ENCODE measurements at places on chromosomes 7 and 10. TPM values are rescaled to one million over a fixed set of nuclear protein-coding genes. Genes with fewer than 3 reads are reported as not detected.

Gene CAMK1D
- total RNA-seq: 10.8 TPM

Gene GPR85
- 58.8 TPM for total RNA-seq

Gene NPC1L1
- total RNA-seq: not detected

Gene MKRN1
- 74.8 TPM for total RNA-seq

Gene RAB19
- not detected for total RNA-seq

Gene MEIG1
- total RNA-seq: not detected

Gene CLRN3
- 0.27 TPM for total RNA-seq

DNA sequence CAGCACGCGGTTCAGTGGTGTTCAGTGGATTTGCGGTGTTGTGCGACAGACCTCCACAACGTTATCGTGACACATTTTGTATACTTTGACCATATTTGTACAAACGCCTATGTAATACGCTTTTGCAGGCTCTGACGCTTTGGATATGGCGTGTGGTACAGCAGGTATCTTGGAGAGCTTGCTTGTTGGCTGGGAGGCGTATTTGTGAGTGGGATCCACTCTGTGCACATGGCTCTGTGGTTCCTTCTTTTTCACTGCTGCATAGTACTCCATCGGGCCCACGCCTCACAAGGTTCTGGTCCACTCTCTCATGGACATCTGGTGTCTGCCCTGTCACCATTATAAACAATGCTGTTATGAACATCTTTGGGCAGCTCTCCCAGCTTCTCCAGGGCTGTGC, 53.2 kb downstream of the ELFN1 start:
- no peak for DNase-seq

DNA sequence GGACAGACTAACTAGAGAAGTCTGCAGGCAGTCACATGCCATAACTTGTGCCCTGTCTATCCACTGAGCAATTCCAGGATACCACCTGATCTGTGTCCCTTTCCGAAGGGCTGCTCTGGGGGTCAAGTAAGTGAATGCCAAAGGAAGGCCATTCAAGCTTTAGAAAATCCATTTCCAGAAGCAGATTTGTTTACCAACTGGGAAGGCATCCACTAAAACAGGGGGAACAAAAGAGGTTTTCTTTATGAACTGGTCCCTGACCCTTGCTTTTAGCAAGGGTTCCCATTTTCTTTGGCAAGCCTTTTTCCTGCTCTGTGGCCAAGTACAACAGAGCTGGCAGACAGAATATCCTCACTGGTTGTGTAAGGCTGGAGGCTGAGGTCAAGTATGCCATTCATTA, 36.5 kb downstream of the ITPRID1 start:
- DNase-seq: no peak
